ENCODE measurements at places on chromosomes 16 and 17.

DNA sequence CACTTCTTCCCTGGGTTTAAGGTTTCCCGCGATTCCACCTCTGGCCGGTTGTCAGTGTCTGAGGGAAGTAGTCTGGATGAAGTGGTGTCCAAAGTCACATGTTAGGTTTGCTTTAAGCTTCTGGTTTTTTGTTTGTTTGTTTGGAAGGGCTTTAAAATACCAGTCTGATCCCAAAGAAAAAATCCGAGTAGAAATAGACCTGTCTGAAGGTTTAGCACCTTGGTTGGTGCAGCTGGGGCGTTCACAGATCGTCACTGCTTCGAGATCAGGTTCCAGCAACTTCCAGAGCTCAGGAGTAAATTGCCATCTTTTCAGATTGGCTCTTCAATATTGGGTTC, 567 bp downstream of the TMEM97 start:
- DNase-seq: peak; percentile 35

DNA sequence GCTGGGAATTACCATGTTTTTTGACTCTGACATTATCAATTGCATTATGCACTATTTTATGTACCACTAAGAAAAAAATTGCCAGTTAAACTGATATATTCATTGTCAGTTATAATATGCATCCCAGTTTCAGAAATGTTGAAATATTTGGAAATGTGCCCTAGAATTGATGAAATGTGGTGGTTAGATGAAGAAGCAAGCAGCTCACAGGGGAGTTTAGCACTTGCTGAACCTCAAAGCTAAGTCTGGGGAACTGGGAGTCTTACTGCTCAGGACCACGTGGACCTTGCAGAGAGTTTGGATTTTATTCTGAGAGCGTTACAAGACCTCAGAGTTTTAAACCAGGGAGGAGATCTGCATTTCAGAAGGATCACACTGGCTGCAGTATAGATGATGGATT, 67.9 kb downstream of the TNRC6C start:
- DNase-seq: no peak

DNA sequence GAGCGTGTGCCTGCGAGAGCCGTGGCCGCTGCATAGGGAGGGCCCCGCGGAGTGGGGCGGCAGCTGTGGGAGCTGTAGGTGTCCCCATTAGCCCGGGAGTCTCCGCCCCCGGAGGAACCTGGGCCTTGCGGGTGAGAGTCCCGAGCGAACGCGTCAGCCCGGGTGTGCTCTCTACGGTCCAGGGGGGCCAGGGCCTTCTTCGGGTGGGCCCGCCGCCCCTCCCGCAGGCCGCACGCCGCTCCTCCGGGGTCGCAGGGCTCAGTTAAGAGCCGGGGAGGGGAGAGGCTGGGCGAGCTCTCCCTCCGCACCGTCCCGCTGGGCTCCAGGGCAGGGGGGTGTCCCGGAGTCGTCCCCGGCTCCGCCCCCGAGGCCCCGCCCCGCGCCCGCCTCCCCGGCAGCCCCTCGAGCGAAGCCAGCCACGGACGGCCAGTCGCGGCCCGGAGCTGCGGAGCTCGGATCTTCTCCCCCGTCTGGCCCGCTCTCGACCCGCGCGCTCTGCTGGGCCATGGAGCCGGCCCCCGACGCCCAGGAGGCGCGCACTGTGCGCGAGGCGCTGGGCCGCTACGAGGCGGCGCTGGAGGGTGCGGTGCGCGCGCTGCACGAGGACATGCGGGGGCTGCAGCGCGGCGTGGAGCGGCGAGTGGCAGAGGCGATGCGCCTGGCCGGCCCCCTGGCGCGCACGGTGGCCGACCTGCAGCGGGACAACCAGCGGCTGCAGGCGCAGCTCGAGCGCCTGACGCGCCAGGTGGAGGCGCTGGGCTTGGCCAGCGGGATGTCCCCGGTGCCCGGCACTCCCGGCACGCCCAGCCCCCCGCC, at the start of gene SMTNL2:
Gene SMTNL2, plus strand, starts transcription at position 429 of the 816 bp plus-strand sequence. Its CDS starts 77 bp downstream, at position 506.
- DNase-seq: peak; percentile 24

DNA sequence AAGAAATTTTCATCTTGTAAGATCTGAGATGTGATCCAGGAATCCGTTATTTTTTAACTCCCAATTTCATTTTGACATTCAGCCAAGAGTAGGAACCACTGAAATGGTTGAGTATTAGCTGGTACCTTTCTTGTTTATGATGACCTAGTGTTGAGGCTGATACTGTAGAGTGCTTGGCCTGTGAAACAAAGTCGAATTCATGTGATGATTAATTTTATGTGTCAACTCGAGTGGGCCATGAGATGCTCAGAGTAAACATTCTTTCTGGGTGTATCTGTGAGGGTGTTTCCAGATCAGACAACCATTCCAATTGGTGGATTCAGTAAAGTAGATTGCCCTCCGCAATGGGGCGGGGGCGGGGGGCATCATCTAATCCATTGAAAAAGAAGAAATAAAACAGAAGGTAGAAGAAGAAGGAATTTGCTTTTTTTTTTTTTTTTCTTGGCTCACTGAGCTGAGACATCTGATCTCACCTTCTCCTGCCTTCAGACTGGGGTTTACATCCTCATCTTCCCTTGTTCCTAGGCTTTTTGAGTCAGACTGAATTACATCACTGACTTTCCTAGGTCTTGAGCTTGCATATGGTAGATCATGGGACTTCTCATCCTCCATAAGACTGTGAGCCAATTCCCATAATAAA, 264.6 kb upstream of the KCNJ16 start:
- DNase-seq: no peak

GRCh38 chr17:74089869-74090464, 113.5 kb upstream of the RPL38 start:
- DNase-seq: peak; percentile 86

DNA sequence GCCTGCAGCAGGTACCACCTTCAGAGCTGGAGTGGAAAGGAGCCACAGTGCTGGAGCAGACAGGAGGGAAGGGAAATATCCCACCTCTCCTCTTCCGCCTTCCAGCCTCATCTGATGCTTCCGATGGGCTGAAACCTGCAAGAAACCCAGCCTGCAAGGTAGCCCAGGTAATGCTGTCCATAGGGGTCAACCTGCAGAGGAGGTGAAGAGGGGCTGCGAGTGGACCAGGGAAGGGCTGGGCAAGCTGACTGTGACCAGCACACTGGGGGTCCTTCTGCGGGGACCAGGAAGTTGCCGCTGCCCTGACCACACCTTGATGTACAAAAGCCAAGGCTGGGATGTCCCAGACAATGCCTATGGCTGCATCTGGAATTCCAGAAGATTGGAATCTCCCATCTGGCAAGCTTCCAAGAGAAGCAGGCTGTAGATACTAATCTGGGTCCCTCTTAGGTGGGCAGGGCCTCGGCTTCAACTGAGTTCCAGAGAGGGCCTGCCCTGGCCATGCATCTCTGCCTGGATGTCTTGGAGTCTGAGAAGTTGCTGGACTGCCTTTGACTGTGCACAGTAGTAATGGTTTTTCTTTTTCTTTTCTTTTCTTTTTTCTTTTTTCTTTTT, 5.8 kb downstream of the FOXL1 start:
- peak; percentile 65 for DNase-seq

DNA sequence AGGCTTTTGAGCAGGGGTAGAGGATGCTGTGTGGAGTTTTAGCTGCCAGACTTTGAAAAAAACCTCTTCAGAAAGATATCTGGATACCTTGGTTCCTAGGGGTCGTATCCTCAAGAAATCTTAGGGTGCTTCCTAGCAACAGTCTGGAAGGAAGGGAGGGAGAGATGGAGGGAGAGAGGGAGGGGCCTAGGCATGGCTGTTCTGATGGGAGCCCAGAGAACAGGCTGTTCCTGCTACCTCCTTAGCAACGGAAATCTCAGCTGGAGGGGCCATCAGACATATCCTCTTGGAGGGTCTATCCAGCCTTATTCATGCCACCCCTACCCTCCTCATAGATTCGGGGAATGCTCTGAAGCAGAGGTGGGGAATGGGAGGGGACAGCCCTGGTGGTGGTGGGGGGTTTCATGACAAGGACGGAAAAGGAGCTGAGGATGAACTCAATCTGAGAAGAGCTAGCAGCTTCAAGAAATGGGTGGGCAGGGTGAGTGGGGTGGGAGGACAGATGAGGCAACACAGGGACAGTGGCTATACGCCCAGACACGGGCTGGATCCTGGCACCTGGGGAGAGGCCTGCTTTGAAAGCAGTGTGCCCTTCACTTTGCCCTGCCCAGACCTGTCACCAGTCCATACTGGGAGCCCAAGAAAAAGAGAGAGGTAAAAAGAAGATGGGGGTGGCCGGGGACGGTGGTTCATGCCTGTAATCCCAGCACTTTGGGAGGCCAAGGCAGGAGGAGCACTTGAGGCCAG, 2.9 kb upstream of the THRA start:
- DNase-seq: no peak

DNA sequence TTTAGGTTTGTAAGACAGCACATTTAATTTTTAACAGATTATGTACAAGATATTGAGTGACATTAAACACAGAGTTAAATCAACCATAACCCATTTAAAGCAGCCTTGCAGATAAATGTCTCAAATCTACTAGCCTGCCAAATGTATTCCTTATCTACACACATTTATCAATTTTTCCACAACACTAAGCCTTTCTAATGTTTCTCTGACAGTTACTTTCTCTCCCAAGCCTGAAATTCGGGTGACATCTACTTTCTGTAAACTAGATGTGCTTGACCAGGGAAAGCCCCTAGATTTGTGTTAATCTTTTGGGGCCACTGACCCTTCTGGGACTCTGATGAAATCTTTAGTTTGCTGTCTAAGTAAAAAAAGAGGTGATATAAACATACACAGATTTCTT, 69.0 kb downstream of the CDH13 start:
- no peak for DNase-seq

GRCh38 chr16:8665529-8665928, 8.9 kb upstream of the ABAT start:
- DNase-seq: no peak

DNA sequence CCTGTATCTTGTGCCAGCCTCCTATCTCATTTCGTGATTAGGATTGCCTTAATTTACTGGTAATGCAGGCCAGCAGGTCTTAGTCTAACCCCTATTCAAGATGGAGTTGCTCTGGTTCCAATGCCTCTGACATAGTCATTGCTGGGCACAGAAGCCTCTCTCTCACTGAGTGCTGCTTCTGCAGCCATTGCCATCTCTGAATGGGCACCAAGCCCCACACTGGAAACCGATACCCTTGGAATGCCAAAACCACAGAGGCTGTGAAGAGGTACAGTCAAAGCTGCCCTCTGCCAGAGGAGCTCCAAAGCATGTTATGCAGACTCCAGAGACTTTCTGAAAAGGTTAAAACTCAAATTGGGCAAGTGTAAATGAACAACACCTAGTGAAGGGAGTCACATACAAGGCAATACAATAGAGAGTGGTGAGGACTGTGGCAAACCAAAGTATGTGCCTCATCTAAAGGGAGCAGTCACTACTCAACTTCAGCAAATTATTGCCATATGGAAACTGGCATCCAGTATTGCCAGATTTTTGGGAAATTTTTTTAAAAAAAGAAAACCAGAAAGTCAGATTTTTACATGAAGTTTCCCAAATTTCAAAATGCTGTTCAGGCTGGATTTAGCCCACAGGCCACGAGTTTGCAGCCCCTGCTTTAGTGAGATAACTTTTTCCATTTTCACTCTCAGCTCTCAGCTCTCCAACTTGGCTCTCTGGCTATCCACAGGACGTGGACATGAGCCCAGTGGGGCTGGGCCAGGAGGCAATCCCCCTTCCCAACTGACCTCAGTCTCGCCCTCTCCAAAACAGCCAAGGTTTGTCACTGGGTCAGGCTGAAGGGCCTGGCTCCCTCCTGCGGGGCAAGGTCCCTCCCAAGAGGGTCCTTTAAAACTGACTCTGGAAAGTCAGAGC, 2.1 kb upstream of the MMP2 start:
- DNase-seq: peak; percentile 61

- peak; percentile 54 for DNase-seq
Measured at GRCh38 chr16:50702725-50703124, 9.3 kb downstream of the NOD2 start.

DNA sequence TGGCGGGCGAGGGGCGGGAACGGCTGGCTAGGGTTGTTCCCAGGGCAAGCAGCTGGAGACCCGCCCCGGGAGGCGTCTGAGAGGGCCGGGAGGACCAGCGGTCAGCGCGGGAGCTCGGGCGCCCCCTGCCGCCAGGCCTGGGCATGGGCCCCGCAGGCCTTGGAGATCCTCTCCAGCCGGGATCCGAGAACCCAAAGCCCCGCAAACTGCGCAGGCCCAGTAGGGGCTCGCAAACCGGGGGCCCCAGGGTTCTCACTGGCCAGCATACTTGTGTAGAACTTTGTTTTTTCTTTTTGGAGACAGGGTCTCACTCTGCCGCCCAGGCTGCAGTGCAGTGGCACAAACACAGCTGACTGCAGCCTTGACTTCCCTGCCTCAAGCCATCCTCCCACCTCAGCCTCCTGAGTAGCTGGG, 20.8 kb upstream of the ZNF423 start:
- peak; percentile 66 for DNase-seq

DNA sequence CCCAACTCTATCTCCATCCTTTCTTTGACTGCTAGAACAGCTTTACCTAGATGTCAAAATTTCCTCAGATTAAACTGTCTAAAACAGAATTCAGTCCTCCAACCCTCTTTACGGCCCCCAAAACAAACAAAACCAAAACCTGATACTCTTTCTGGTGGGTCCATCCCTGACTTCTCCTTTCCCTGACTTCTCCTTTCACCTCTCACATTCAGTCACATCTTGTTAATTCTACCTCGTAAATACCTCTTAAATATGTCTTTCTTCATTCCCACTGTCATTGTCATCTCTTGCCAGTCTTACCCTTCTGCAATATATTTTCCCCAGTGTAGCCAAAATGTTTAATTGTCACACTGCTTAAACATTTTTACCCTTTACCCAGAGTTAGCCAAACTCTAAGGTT, 4.6 kb downstream of the PPM1E start:
- DNase-seq: no peak

- DNase-seq: peak; percentile 41
Measured at GRCh38 chr17:14845591-14846281, 419.4 kb downstream of the PMP22 start.

GRCh38 chr16:68760671-68761275, 23.7 kb downstream of the CDH1 start:
- peak; percentile 47 for DNase-seq

GRCh38 chr16:66447491-66447890, 20.4 kb downstream of the BEAN1 start:
- no peak for DNase-seq

- no peak for DNase-seq
Measured at GRCh38 chr16:82638095-82638798, 11.5 kb downstream of the CDH13 start.

- peak; percentile 50 for DNase-seq
Measured at GRCh38 chr17:27506348-27507218, 50.3 kb downstream of the KSR1 start.

DNA sequence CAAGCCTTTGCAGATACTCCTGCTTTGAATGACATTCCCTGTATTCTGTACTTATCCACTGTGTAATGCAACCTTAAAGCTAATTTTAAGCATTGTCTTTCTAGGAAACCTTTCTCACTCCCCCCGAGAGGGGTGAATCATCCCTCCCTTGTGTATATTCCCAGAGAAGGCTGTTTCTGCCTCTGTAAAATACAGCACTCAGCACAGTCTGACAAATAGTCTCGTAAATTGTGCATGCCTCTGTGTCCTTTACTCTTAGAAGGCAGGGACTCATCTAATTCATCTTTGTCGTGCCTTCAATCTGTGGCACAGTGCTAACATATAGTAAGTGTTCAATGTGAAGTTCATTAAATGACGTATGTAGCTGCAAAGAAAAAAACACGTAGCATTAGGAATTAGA, 200.7 kb downstream of the CA10 start:
- DNase-seq: no peak
